Posterior vena cava (tissue), 2 donors: ENCODE measurements at places on chromosomes 12 and 14.

GRCh38 chr12:105047308-105047707, 37.0 kb downstream of the ALDH1L2 start:
- no peak for DNase-seq

- no peak for DNase-seq
Observed at GRCh38 chr12:800401-800800, 48.0 kb downstream of the WNK1 start.

DNA sequence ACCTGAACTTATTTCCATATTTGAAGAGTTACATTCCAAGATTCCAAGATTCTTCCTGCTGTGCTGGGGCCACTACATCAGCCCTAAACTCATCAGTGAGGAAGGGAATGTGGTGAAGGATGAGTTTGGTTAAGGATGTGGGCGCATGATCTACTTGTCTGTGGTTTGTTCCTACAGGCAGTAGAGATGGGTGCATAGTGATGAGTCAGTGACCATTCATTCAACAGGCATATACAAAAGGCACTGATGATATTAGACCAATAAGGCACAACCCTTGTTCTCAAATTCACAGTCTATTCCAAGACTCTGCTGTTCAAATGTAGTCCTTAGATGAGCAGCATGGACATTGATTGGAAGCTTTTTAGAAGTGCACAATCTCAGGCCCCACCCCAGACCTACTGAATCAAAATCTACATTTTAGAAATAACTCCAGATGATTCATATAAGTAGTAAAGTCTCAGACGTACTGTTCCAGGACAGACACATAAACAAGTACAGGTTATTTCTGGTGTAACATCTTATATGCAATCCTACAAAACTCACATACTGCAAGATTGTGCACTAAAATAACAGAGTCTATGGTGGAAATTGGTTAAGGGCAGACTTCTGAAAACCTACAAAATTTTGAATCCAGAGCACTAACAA, 47.7 kb upstream of the MAP3K9 start:
- no peak for DNase-seq

GRCh38 chr12:65810036-65810435, 14.2 kb upstream of the HMGA2 start:
- no peak for DNase-seq

DNA sequence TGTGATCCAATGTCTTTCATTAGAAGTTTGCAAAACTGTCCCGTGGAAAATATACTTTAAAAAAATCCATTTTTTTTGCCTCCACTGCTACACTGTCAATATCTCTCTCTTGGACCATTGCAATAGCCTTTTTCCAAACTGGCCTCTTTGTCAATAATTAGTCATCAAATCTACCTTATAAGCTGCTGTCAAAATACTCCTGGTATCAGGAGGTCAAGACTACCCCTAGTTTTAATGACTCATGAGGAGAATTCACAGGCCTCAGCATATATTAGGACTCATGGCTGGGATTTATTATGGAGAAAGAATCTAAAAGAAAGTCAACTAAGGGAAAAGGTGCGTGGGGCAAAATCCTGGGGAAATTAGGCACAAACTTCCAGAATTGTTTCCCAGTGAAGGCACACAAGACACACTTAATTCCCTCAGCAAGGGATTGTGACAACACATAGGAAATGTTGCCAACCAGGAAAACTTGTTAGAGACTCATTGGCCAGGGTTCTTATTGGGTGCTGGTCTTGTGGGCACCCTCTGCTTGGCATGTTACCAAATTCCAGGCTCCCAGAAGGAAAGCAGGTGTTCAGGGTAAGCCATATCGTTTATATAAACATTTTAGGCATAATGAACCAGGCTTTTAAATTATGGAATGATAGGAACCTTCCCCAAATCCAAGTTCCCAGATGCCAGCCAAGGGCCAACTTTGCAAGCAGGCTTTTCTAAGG, 56.1 kb downstream of the TMEM117 start:
- DNase-seq: no peak

- DNase-seq: no peak
Observed at GRCh38 chr12:5044420-5045295, 979 bp downstream of the KCNA5 start.

- no peak for DNase-seq
Observed at GRCh38 chr12:15527201-15528080, 205.1 kb downstream of the PTPRO start.

DNA sequence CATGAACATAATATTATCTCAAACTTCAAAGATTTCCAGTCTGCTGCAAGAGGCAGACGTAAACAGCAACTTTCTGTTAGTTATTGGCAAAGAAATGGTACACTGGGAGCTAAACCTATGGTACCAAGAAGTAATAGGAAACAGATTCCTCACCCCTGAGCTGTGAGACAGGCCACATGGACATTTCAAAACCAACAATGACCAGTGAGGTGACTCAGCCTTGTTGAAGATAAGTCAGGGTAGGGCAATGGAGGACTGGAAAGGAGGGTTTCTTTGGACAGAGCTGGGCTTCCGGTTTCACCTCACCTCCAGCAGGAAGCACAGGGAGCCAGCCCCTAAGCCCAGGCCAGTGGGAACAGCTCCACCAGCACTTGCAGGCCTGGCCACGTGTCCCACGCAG, 1320.5 kb downstream of the AACS start:
- DNase-seq: no peak

DNA sequence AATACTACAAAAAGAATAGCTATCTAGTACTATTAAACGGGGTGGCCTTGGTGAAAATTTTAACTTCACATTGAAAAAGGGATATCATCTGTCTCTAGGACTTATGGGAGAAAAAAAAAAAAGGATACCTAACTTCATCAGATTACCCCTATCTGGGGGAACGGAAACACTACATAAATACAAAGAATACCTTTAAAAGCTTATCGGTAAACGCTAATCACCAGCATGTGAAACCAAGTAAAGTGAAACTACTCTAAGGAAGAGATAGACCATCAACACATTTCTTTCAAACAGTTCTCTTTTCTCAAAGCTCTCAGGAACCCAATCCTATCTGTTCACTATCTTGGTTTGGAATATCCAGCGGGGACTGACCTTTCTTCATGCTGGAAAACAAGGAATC, 3.5 kb downstream of the KICS2 start:
- DNase-seq: no peak

DNA sequence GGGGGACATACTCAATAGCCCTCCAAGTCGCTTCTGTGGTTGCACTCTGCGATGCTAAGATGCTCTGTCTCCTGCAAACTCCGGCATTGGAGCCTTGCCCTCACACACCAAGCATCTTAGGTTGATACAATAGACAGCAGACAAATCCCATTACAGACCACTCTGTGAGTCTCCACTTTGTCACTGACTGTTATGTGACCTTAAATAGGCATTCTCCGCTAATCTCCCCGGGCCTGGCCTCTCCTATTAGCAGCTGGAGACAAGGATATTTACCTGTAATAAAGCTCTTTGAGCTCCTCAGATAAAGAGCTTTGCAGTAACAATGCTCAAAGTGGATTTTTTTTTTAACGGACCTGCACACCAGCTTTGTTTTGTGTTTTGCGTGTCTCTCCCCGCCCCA, 479.7 kb upstream of the TBX3 start:
- no peak for DNase-seq

DNA sequence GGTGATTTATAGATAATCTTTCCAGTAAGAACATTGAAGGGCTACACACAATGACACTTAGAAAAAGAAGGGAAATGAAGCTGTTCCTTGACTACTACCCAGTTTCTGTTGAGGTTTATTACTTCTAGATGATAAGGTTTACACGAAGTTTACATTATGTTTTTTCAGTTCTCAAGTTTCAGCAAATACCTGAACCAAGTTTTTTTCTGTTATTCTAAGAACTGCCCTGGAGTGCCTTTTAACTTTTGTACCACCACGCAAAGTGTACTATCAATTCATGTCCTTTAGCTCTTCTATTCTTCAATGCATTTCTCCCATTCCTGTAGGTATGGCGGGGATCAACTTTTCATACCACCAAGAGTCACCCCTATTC, 5.8 kb downstream of the FBXL14 start:
- no peak for DNase-seq

DNA sequence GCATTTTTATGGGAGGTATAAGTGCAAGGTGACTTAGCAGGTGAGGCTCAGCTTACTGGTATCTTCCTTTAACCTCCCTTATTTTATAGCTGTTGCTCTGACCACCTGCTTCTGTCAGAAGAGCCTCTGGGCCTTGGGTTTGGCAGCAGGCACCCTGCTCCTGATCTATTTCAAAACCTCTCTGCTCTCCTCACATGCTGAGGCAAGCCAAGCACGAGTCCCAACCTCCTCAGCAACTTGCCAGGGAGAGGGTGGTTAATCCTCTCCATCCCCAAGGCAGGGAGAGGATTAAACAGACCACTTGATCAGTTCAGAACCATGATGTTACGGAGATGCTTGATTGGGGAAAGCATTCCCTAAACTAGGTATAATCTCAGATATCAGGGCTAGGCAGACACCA, 5.4 kb downstream of the PLEKHH1 start:
- DNase-seq: no peak

DNA sequence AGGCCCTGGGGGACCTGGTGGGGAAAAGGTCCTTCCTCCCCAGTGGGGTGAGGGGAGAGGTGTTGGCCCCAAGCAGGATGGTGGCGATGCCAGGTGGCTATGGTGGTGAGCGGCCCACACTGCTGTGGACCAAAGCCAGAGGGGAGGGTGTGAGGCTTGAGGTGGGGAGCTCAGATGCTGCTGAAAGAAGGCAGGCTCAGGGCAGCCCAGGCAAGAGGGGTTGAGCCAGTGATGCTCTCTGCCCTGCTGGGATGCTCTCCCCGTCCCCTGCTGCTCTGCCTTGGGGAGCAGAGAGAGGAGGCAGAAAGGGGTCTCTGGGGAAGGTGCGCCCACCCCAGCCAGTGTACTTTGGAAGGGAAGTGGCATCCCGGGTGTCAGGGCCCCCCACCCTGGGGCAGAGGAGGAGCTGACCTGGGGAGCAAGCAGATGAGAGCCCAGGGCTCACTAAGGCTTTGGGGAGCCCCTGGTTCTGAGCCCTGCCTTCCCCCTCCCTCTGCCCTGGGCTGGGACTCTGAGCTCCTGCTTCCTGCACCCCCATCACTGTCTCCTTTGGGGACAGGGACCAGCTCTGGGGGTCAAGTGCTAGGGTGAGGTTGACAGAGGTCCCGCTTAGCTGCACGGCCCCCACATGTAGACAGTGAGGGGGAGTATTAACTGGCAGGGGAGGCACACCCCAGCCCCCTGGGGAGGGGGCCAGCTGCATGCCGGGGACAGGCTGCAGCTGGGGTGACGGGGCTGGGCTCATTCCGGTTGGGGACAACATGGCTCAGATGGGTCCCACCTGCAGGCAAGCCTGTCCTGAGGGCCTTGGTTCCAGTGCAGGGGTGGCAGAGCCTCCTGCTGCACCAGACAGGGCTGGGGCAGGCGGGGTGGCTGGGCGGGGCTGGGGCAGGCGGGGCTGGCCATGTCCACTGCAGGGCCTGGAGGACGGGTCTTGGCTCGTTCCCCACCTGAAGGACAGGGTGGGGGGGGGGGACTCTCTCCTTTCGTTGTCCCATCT, 124.4 kb downstream of the KIF26A start:
- peak; percentile 65 for DNase-seq

- DNase-seq: no peak
Observed at GRCh38 chr12:40907115-40907527, 214.9 kb downstream of the CNTN1 start.

DNA sequence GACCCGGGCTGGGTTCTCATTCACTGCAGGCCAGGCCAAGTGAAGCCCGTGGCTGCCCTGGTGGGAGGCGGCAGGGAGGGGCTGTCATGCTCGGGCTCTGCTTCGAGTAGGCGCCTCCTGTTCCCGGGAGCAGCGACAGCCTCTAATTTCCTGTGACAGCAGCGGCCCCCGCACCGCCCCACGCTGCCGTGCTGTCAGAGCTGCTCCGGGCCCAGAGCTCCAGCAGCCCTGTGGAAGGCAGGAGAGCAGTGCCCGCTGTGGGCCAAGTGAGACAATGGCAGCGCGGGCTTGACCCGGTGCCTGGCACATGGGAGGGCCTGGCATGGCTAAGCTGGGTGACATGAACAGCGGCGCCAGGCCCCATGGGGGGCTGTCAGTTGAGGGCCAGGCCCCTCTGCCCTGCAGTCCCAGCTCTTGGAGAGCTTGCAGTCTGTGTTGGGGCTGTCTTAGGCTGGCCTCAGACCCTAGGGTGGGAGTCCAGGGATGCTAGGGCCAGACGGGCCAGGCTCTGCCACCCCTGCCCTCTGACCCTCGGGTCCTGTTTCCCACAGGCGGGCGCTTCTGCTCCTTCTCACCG, 5.1 kb downstream of the TRMT61A start:
- no peak for DNase-seq

DNA sequence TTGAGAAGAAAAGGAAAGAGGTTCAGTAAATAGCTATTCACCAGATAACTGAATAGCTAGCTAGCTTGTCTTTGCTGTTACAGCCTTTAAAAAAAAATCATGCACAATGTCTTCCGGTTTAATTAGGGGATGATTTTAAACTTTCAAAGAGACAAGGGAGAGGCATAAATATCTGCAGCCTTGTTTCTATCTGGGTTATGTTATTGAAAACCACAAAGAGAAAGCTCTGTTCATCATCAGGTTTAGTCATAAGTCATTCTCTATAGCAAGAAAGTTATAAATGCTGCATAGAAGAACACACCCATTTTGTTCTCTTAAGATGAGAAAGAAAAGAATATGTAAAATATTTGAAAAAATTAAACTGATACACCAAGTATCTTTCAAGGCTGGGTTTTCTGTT, 1046.9 kb downstream of the AACS start:
- no peak for DNase-seq

DNA sequence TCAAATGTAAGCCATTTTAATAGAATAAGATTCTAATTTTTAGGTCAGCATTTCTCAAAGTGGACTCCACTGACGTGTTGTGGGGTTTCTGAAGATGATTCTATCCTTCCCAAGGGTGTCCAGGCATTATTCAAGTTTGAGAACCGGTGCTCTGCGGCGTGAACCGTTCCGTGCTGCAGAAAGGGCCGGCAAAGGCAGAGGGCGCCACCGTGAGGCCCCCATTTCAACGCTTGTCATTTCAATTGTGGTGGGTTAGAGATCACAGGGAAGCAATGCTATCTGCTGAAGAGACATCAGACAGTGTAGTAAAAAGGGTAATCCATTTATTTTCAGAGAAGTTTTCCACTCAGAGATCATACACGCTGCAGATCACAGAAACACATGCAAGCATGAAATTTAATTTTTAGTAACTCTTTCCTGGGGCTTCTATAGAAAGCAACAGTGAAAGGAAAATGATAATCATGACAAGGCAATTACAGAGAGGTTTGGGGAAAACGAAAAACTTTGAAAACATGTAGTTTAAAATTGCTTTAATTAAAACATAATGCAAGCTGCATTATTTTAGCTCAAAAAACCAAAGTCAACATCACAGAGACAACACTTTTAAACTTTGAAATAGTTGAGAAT, 201.7 kb downstream of the EXOC5 start:
- no peak for DNase-seq

- peak; percentile 22 for DNase-seq
Observed at GRCh38 chr14:75232597-75232996, 46.0 kb upstream of the FOS start.

DNA sequence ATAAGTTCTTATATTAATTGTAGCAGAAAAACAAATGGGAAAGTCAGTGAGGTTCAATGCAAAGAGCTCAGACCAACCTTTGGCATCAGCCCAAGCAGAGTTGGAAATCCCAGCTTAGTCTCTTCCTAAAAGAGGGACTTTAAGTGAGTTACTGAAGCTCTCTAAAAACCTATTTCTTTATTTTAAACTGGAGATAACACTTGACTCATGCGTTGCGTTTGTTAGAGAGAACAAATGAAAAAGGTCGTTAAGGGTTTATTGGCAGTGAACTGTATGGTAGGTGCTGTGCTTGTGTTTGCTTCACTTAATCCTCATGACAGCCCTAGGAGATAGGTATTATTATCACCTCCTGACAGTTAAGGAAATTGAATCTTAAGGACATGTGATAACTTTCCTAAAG, 396.5 kb downstream of the RAD51B start:
- DNase-seq: no peak
